Stimulated activated CD8-positive, alpha-beta memory T cell treated with anti-CD3 and anti-CD28 coated beads, Interleukin-7, amount 100 ng/mL, for 1 hour (primary cell): ENCODE measurements at places on chromosomes 7 and 10.

- no peak for DNase-seq
Observed at GRCh38 chr7:137172105-137172590, 171.4 kb downstream of the PTN start.

- DNase-seq, result no peak
Observed at GRCh38 chr10:21687266-21688008, 153.4 kb downstream of the MLLT10 start.

GRCh38 chr7:12703881-12704280 lies 16.4 kb downstream of the ARL4A start:
- DNase-seq, result no peak

- no peak for DNase-seq
Observed at GRCh38 chr7:99252166-99252895, 20.3 kb upstream of the MYH16 start.

- no peak for DNase-seq
Observed at GRCh38 chr7:1596181-1597043, 26.6 kb upstream of the PSMG3 start.

DNA sequence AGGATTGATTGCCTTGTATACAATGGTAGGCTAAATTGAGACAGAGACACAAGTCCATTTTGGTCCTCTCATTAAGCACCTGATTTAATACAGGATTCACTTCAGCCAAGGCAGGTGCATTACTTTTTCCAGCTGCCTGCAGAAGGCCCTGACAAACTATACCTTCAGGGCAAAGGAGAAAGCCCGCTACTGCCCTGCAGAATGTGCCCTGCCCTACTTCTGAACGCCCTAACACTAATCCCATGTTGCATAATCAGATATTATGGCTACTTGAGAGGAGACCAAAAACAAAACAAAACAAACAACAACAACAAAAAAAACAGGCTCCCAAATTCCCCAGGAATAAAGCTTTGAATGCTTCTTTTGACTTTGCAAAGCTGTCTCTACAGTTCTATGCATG lies 116.9 kb upstream of the ABI1 start:
- no peak for DNase-seq

GRCh38 chr7:155458111-155458877 lies at the start of gene EN2:
Gene EN2 (plus strand): TSS chr7:155458129. CDS start chr7:155458378, 249 bp downstream.
- DNase-seq, result no peak

GRCh38 chr10:47381427-47382379 lies 2.4 kb downstream of the ZNF488 start:
- no peak for DNase-seq

- no peak for DNase-seq
Observed at GRCh38 chr7:101903515-101903868, 86.1 kb downstream of the CUX1 start.

GRCh38 chr10:13206546-13207443 lies 27.4 kb downstream of the UCMA start:
- DNase-seq, result no peak

- DNase-seq, result no peak
Observed at GRCh38 chr10:128318913-128319312, 192.7 kb upstream of the MKI67 start.

DNA sequence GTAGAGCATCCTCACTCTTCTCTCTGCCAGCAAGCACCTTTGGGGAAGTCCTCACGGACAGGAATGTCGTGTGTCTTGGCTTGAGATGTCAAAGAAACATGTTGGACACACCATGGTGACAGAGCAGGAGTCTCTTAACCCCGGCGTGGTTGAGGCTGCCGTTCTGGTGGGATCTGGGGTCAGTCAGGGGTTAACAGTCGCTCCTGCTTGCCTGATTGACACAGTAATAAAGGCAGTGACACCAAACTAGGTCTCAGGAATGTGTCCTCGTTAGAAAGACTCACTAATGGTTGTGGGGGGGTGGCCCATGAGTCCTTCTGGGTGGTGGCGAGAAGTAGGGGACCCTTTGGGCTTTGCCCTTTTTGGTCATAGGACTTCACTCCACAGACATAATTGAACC lies 69.0 kb downstream of the TCF7L2 start:
- DNase-seq, result no peak

GRCh38 chr10:52391927-52392602 lies 78.0 kb downstream of the DKK1 start:
- DNase-seq, result no peak
